ENCODE measurements at places on chromosomes 2 and 18.

DNA sequence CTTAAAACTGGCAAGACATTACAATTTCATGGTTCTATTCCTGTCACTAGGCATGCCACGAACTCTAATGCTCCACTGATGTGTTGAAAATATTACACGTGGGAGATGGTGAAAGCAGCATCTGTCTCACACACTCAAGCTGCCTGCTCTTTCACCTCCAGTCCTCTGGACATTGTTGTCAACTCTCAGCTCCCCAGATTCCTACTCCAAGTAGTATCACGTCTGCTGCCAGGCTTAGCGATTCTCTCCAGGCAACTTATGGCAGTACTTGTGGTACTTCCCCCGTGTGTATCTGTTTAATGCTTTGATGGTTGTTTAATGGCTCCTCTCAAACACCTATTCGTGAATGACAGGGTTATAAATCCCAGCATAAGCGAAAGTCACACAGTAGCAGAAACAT, 103.8 kb downstream of the TMEFF2 start:
- DNase-seq = no peak

GRCh38 chr18:45412577-45412976, 202.7 kb upstream of the SLC14A2 start:
- no peak for DNase-seq

- no peak for DNase-seq
Observed at GRCh38 chr2:119744335-119744939, 15.3 kb upstream of the PTPN4 start.

DNA sequence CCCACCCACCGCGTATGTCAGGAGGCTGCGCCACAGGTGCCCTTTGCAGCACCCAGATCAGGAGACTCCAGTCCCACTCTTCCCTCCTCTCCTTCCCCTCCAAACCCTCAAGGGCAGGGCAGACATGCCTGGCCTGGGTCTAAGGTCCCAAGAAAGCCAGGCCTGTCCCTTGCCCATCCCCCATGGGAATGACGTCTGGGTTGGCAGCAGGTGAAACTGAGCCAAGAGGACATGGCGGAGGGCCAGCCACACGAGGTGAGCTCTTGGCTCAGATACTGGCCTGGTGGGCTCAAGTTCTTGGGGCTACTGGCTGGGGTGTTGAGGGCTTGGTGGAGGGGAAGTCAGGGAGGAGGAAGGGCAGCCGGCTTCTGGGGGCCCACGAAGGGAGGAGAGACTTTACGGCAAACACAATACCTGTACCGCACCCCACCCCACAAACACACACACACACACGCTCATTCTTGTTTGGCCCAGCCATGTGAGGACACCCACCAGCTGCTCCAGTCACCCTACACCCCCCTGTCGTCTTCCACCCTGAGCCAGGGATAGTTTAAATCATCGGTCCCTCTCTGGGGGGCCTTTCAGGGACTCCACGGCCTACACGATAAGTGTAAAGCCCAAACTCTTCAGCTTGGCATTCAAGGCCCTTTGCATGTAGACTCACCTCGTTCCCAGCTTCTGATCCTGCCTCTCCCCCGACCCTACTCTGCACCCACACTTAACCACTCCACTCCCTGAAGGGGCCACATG, 24.1 kb upstream of the TNS1 start:
- no peak for DNase-seq

DNA sequence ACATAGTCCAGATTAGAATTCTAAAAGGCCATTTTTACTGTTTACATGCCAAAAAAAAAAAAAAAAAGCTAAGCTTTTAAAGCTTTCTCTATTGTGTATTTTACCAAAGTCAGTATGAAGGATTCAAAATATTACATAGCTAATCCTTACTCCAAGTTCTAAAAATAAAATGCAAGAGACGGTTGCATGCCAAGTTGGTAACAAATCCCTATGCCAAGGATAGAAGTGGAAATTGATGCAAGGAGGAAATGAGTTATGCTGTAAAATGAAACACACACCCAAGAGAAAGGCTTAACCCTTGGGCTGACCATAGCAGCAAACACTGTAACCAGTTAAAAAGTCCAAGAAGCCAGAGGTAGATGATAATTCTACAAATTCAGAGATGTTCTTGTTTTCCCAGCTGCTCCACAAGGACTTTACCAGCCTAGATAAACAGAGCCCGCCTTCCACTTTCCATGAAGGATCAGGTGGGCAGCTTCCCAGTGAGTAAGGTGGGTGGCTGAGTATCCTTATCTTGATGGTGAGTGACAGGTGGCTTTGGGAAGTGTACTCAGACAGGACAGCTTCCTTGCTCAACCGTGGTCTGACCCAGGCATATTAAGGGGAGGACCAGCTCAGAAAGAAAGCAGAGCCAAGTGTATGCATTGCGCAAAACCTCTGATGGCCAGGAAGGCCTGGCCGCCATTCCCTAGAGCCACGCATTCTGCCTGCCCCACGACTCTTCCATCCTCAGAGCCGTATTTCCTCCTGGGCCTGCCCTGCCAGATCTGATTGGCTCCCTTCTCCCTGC, 34.4 kb downstream of the ATP8B1 start:
- peak; percentile 30 for DNase-seq

- DNase-seq = no peak
Observed at GRCh38 chr2:85215448-85216401, 82.5 kb downstream of the TCF7L1 start.

DNA sequence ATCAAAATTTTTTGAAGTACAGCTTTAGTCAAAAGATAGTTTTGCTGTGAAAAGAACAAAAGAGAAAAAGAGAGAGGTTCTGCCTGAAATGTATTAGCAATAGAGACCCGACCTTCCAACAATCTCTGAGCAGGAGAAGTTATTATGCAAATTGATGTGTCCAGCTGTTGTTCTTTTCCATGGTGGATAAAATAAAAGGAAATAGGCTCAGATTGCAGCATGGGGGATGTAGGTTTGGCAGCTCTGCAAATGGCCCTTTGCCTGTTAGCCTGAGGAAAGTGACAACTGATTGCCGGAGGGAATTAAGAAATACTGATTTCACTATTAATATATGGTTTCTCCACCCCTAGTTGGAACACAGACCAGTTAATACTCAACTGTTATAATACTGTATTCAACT, 1283.2 kb upstream of the NXPH2 start:
- DNase-seq = no peak

- no peak for DNase-seq
Observed at GRCh38 chr2:152782171-152782570, 63.8 kb downstream of the ARL6IP6 start.

DNA sequence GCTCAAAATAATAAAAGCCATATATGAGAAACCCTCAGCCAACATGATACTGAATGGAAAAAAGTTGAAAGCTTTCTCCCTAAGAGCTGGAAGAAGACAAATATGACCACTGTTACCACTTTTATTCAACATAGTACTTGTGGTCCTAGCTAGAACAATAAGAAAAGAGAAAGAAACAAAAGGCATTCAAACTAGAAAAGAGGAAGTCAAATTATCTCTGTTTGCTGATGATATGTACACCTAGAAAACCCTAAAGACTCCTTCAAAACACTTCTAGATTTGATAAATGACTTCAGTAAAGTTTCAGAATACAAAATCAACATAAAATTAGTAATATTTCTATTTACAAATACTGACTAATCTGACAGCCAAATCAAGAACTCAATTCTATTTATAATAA, 328.8 kb upstream of the GCFC2 start:
- no peak for DNase-seq

- DNase-seq = no peak
Observed at GRCh38 chr18:78970774-78971333, 8.8 kb upstream of the SALL3 start.

DNA sequence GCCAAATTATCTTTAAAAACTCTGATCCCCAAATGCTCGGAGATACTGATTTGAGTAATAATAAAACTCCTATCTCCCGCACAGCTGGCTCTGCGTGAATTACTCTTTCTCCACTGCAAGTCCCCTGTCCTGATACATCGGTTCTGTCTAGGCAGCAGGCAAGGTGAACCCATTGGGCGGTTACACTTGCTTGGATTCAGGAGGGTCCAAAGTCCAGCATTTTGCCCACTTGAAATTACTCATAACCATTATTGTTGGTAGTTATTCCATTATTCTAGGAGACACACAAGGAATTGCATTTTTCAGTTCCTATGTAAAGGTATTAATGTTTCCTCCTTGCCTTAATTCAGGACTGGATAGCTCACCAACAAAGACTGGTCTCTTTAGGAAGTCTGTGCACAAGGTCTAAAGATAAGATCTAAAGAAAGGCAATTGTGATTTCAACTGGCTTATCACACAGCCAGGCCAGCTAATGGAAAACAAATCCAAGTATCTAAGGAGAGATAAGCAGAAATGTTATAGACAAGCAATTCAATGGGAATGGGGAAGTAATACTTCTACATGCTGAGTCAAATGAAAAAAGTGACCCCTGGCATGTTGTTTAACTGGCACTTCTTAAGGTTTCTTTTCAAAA, 23.2 kb upstream of the NPC1 start:
- peak; percentile 29 for DNase-seq

DNA sequence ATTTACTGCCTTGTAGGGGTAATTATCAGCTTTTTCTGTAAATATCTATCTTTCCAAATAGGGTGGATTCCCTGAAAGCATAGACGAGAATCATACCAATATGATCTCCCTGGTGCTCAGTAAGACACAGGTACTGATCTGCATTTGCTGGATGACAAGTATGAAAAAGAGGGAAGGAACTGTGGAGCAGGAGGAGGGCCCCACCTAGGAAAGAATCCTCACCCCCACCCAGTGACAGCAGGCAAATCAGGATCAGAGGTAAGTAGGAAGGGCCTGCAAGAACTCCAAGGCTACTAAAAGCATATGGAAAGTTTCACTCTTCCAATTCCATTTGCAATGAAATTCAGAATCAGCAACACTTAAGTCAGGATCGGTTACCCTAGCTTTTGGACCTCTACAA, 42.3 kb downstream of the METTL8 start:
- no peak for DNase-seq

DNA sequence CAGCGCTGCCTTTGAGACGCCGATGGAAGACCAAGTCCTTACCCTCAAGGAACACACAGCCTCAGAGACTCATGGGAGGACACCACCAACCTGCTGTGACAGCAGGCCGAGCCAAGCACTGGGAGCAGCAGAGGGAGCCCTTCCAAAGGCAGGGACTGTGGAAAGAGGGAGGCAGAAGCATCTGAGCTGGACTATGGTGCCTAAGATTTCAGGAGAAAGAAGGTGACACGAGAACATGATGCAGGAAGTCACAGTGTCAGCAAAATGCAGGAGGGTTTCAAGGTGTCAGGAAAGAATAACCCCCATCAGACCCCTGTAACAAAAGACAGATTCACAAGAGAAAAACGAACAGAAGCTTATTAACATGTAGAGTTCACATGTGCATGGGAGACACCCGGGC, 24.2 kb upstream of the COX7A2L start:
- DNase-seq = no peak

GRCh38 chr2:73862987-73863386, 29.8 kb upstream of the ACTG2 start:
- DNase-seq = no peak

- no peak for DNase-seq
Observed at GRCh38 chr2:40797120-40797519, 345.2 kb upstream of the SLC8A1 start.

DNA sequence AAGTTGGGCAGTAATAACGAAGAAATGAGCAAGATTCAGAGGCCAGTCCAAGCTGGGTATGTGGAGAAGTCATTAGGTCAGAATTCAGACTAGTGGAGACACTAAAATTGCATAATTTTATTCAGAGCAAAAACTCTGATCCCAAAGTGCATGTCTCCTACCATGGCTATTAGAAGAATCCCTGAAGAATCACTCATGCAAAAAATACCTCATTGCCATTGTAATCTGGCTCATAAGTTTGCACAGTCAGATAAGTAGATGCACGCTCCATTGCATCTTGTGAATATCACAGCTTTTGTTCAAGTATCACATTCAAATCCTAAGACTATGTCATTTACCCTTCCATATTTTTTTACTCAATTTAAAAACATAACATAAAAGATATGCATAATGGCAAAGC, 692.2 kb upstream of the KLHL29 start:
- no peak for DNase-seq

GRCh38 chr2:165718610-165719210, 75.3 kb downstream of the GALNT3 start:
- no peak for DNase-seq

DNA sequence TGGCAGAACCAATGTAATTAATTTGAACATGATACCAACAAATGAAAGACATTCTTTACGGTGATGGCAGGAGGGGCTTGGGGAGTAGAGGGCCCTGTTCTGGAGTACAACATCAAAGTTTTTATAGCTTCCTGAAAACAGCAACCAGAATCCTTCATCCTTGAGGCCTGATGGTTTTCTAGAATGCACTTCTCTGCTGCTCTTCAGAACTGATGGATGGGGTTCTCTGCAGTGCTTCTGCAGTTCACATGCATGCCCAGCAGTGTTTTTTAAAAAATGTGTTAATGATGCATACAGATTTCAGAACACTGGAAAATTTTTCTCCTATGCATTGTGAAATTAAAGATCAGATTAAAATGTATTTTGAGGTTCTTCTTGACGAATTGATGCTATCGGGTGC, 2.5 kb downstream of the LTBP1 start:
- no peak for DNase-seq

GRCh38 chr2:169294001-169294675, 68.2 kb downstream of the LRP2 start:
- peak; percentile 29 for DNase-seq

GRCh38 chr2:197113275-197113711, 186.8 kb upstream of the PGAP1 start:
- peak; percentile 74 for DNase-seq

DNA sequence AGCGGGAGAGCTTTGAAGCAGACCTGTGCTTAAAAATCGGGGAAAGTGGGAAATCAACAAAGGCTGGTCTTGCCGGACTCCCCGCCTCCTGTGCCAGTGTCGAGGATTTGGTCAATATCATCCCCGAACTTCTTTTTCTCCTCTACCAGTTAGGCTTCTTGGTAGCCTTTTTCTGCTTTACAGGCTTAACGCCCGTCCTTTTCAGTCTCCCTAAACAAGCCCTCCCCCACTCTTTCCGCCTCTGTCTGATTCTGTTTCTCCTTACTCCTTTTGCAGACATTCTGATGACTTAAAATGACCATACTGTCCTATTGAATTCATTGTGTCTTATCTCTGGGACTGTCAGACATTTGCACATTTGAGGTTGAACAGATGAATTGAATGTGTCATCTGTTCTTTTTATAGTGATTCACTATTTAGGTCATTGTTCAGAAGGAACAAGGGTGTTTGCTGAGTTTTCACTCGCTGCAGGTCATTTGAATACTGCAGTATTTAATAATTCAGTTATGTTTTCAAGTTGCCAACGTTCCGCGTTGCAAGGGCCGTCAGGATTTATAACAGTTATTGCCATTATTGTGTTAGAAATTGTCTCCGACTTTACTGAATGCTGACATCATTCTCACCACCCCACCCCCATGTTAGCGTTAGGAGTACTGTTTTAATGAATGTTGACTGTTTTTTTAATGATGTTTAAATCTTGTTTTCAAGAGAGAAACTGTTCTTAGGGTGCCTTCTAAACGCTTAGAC, 1.1 kb downstream of the ITGAV start:
- DNase-seq = no peak

GRCh38 chr18:55861266-55861665, 273.3 kb upstream of the TCF4 start:
- DNase-seq = no peak

- DNase-seq = no peak
Observed at GRCh38 chr2:174716785-174717184, 47.5 kb downstream of the CHRNA1 start.
